Urothelium cell line (cell line): ENCODE measurements at places on chromosomes 16 and 17.

GRCh38 chr17:13702266-13702665 is 100.5 kb upstream of the HS3ST3A1 start:
- DNase-seq, result no peak

- no peak for DNase-seq
These were observed 328.6 kb downstream of the MAP2K6 start for GRCh38 chr17:69743091-69743490.

- DNase-seq, result no peak
These were observed 38.3 kb downstream of the NT5M start for GRCh38 chr17:17341452-17341851.

DNA sequence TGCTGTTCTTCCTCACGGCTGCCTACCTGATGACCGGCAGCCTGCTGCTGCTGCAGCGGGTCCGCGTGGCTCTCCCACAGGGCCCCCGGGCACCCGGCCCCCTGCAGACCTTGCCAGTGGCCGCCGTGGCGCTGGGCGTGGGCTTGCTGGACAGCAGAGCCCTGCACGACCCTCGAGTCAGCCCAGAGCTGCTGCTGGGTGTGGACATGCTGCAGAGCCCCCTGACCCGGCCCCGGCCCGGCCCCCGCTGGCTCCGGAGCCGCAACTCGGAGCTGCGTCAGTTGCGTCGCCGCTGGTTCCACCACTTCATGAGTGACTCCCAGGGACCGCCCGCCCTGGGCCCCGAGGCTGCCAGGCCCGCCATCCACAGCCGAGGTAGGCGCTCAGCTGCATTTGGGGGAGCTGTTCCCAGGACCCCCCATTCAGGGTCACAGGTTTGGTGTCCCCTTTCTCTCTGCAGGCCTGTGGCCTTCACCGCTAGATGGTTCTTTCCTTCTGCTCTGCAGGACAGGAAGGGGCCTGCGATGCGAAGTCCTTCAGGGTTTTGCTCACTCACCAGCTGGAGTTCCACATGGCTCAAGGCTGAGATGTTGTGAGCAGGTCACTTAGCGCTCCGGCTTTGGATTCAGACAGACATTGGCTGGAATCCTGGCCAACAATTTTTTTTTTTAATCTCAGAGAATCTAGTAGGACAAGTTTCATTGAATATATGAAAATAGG is 10.7 kb downstream of the WSCD1 start:
- no peak for DNase-seq

DNA sequence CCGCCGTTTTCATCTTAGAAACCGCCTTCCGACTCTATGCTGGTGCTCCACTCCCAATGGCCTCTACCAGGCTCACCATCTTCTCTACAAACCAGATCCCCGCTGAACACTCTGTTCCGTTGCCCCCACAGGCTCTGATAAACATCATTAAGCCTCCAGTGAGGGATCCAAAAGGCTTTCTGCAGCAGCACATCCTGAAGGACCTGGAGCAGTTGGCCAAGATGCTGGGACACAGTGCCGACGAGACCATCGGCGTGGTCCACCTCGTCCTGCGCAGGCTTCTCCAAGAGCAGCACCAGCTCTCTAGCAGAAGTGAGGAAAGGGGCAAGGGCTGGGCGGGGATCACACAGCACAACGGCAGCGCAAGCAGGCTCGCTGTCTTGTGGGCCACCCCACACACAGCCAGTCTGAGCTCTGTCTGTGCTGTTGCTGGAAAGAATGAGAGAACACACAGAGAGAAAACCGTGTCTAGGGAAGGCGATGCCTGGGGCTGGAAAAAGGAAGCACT is 33.5 kb upstream of the ENDOV start:
- no peak for DNase-seq

GRCh38 chr16:80527297-80527696 is 13.5 kb upstream of the DYNLRB2 start:
- DNase-seq, result peak; percentile 50

DNA sequence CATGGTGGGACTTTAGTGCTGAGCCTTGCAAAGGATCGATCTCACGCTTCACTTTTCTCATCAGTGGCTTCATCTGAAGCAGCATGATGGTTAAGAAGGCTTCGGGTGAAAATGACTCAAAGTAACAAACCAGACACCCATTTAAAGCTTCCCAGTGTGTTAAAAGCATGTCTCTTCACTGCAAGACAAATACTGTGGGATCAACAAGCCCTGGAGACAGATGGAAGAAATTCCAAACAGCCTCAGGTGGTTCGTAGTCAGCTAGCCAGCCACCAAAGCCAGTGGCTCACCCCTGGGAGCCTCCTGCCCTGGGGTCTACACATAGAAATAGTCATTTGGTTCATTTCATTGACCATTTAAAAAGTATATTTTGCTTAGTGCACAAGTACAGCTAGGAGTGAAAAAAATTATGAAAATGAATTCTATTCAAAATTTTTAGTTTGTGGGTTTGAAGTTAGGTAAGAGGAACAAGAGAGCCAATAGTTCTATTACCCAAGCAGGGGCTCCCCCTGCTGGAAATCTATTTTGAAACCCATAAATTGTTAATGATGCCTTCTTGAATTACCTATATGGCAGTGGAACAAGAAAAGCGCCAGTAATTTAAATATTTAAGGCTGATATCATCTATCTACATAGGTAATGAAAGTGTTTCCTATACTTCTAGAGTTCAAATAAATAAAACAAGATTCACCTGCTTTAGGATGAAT is 51.6 kb downstream of the PMP22 start:
- no peak for DNase-seq

- no peak for DNase-seq
These were observed 86.4 kb downstream of the TEX14 start for GRCh38 chr17:58605470-58605869.

DNA sequence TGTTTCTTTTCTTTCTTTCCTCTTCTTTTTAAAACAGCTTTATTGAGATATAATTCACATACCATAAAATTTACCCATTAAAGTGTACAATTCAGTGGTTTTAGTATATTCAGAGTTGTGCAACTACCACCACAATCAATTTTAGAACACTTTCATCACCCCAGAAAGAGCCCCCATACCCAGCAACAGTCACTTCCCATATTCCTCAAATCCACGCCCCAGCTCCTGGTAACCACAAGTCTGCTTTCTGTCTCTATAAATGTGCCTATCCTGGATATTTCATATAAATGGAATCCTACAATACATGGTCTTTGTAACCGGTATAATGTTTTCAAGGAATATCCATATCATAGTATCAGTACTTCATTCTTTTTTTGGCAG is 19.4 kb downstream of the RARA start:
- DNase-seq, result no peak

DNA sequence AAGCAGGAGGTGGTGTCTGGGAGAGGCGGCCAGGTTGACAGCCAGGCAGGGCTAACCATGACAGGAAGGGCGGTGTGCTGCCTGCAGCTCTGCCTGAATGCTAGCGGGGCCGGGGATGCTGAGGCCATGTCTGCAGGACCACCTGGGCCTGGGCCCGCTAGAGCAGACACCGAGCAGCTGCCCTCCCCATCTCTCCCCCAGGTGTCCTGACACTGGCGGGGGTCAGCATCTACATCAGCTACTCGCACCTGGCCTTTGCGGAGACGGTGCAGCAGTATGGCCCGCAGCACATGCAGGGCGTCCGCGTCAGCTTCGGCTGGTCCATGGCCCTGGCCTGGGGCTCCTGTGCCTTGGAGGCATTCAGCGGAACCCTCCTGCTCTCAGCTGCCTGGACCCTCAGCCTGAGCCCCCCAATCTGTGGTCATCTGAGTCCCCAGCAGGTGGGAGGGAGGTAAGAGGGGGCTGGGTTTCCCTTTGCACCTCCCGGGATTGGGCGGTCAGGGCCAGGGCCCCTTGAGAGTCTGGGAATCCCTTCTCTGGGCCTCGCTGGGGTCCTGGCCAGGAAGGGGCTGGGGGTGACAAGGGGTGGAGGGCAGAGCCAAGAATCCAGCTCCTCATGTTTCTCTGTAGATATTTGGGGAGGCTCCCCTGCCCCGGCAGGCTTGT is 7.5 kb downstream of the TMEM235 start:
- DNase-seq, result no peak

- no peak for DNase-seq
These were observed 219.3 kb downstream of the XYLT1 start for GRCh38 chr16:17251496-17251895.

GRCh38 chr16:23156946-23157460 is 7.8 kb upstream of the USP31 start:
- DNase-seq, result no peak

- DNase-seq, result peak; percentile 23
These were observed 270.7 kb downstream of the NTN1 start for GRCh38 chr17:9291912-9292560.

DNA sequence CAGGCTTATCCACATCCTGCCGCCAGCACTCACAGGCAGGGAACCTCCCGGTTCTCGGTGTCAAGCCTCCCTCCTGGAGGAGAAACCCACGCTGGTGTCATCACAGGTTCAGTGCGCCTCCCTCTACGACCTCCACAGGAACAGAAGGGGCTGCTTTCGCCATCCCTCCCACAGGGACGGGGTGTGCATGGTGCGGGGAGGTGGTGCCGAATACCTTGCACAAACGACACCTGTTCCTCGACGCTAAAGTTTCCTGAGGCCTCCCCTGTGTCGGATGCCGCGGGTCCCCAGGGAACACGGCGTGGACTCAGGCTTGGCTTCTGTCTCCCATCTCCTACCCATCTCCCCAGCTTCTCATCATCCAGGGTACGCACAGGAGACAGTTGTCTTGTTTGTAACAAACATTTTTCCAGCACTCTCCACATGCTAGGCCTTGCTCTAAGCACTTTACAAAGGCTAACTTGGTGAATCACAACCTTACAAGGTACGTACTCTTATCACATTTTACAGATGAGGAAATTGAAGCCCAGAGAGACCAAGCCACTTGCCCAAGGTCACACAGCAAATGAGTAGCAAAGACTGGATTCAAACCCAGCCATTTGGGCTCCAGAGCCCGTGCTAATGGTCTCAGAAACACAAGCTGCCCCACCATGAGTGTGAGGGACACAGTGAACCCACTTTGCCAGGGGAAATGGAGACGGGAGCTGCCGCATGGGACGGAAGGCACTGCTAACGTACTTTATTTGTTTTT is 271.6 kb downstream of the C16orf95 start:
- no peak for DNase-seq

- no peak for DNase-seq
These were observed 527 bp downstream of the UNC45B start for GRCh38 chr17:35148144-35148543.

- peak; percentile 88 for DNase-seq
These were observed 22.4 kb downstream of the C17orf75 start for GRCh38 chr17:32319548-32319905.

- DNase-seq, result peak; percentile 31
These were observed 51.8 kb downstream of the SMPD3 start for GRCh38 chr16:68396481-68396880.

DNA sequence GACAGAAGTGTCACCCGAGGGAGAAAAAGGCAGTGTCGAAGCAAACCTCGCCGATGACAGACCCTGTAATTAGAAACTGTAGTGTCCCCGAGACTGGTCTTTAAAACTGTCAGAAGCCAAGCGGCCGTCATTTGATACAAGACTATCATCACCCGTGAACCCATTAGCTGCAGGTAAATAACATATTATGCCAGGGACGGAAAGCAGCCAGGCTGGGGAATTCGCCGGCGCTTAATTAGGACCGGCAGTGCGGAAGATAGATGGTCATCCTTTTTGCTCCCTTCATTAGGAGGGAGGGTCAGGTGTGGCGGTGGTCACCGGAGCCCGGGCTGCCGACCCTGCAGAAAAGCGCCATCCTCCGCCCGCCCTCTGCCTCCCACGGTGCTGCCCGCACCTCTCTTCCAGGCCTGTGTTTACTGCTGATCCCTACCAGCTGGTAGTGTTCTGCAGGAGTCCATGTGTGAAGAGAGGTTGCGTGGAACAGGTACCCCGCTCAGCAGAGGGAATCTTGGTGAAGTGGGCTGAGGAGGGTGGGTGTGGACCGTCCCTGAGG is 109.4 kb upstream of the GSE1 start:
- DNase-seq, result no peak

DNA sequence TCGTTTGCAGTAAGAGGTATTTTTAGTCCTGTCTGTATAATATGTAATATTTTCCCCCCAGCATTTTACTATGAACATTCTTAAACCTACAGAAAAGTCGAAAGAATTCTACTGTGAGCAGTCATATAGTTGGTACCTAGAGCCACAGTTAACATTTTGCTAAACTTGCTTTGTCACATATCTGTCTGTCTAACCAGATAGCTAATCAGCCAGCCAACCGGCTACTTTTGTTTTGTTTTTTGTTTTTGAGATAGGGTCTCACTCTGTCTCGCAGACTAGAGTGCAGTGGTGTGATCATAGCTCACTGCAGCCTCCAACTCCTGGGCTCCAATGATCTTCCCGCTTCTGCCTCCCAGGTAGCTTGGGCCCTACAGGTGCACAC is 73.3 kb downstream of the ABCC1 start:
- no peak for DNase-seq

DNA sequence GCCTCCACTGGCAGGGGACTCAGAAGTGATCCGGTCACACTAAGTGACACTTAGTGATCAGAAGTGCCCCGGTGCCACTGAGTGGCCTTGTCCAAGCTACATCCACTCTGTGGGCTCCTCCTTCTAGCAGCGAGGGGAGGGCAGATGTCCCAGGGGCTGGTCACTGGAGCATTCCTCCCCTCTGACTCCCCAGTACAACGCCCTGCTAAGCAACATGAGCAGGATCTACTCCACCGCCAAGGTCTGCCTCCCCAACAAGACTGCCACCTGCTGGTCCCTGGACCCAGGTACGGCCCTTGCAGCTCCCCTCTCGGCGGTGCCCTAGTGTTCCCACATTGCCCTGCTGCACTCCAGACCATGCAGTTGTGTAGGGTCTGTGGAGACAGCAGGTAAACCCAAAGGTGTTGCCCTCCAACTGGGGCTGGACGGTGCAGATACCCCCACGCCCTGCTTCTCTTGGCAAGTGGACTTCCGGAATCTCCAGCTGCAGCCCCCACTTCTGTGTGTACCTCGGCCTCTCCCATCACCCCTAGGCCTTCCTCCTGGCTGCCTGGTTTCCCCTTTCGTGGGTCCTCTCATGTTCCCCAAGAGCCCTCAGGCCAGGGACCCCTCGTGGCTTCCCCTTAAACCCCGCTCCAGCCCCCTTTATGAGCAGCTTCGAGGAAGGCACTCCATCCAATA is 2.1 kb downstream of the ACE start:
- peak; percentile 94 for DNase-seq

DNA sequence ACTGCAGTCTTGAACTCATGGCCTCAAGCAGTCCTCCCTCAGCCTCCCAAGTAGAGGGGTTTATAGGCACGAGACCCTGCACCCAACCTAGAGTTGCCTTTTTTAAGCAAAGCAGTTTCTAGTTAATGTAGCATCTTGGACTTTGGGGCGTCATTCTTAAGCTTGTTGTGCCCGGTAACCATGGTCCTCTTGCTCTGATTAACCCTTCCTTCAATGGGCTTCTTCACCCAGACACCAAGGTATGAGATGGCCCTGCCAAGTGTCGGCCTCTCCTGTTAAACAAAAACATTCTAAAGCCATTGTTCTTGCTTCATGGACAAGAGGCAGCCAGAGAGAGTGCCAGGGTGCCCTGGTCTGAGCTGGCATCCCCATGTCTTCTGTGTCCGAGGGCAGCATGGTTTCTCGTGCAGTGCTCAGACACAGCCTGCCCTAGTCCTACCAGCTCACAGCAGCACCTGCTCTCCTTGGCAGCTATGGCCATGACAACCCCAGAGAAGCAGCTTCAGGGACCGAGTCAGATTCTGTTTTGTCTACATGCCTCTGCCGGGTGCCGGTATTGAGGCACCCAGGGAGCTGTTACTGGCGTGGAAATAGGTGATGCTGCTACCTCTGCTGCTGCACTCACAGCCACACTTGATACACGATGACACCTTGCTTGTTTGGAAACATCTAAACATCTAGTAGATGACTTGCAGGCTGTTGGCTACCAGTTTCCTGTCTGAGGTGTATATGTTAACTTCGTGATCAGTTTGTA is 3.3 kb downstream of the RPL13 start:
- no peak for DNase-seq

- peak; percentile 50 for DNase-seq
These were observed 986 bp downstream of the HAPSTR1 start for GRCh38 chr16:9092282-9092977.
